ENCODE measurements at places on chromosomes 1 and 21.

DNA sequence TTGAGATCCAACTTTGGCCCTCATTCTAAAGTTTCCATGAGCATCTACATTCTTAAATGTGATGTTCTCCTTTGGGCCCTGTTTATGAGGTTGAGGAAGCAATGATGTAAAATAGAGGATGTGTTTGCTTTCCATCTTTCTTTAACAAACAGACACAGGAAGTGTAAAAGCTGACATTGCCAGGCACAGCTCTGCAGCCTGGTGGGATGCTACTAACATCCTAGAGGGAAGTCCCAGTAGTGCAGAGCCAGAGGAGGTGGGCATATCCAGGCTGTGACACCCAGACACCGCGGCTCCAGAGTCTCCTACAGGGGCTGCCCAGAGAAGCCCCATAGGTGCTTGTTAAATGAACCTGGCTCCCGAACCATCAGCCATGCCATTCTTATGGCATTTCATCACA, 16.2 kb downstream of the OLFML2B start:
- DNase-seq: no peak

DNA sequence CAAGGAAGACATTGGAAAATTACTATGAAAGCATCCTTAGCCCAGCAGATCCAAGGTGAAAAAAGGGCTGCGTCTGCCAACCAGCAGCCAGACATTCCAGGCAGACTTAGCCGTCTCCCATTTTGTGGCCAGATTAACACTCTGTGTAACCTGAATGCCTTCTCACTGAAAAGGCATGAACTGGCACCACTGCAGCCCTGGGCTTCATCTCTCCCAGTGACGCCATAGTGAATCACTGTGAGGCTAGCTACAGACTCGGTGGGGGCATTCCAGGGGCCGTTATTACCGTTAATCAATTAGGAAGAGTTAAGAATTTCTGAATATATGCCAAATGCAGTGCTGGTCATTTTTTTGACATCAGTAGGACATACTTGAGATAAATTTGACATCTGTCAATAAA, 627.4 kb downstream of the LMO4 start:
- no peak for DNase-seq

DNA sequence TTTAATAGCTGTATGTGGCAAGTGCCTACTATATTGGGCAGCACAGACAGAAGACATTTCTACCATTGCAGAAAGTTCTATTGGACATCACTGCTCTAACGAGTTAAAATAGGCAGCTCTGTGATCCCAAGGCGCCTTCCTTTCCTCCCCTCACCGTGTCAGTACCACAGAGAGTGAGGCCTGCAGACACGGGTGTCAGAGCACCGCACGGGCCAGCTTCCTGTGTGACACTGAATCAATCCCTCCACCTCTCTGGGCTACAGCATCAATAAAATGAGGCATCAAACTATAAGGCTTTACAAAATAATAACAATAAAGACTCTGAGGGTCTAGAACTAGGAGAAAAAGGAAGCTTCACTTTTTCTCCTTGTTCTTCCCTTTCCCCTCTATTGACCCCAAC, 246.7 kb downstream of the FOXD2 start:
- DNase-seq: no peak

- DNase-seq: no peak
Observed at GRCh38 chr21:25878344-25878743, 143.6 kb downstream of the GABPA start.

- DNase-seq: no peak
Observed at GRCh38 chr1:17246971-17247370, 1.9 kb upstream of the PADI3 start.

DNA sequence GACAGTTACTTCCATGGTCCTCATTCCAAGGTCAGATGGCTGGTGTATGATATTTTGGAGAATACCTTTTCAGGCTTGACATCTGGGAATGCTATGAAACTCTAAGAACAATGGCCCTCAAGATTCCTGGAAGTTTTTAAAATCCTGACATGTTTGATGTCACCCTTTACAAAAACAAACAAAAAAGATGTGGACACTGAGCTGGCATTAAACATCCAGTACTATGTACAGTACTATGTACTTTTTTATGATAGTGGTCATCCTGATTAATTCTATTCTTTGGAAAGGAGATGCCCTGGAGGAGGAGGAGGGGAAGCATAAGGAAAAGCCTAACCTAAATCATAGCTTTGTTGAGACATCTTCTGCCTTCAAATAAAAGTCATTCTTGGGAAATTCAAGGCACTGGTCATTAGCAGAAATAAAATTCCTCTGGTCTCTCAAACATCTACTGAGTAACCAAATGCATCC, 235.4 kb downstream of the HMCN1 start:
- DNase-seq: no peak

- no peak for DNase-seq
Observed at GRCh38 chr1:246281639-246282038, 225.4 kb downstream of the SMYD3 start.

- no peak for DNase-seq
Observed at GRCh38 chr21:44427241-44428120, 27.8 kb upstream of the LRRC3 start.

DNA sequence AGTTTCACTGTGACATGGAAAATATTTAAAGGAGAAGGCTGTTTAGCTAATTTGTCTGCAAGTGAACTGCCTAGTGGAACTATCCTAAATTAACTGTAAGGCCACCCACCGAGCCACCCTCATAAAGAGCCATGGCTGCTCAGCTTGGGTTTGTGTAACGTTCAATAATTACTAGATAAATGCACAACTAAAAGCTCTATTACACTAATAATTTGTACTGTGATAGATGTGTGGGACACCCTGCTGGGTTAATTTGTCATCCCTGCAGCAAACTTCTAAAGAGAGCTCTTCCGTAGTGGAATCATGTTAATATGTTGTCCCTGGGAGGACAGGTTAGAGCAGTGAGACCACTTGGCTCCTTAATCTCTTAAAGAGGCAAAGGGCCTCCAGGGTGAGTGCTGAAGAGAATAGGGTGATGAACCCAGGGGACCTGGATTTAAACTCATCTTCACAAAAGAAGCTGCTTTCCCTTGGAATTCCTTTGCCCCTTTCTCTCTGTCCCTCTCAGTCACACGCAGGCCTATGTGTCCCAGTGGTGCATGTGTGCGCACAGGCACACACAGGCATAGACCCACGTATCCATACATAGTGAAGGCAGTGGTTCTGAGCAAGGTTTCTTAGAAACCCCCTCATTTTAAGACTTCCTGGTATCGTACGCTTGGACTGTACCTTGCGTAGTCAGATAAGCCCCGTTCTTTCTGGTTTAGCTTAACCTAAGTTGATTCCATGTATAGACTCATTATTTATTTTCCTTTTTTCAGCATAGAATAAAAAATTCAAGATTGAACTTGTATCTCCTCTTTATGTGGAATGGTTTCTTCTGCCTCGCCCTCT, 310.3 kb downstream of the NFIA start:
- no peak for DNase-seq

GRCh38 chr21:21156957-21157356, 158.7 kb downstream of the NCAM2 start:
- DNase-seq: no peak

DNA sequence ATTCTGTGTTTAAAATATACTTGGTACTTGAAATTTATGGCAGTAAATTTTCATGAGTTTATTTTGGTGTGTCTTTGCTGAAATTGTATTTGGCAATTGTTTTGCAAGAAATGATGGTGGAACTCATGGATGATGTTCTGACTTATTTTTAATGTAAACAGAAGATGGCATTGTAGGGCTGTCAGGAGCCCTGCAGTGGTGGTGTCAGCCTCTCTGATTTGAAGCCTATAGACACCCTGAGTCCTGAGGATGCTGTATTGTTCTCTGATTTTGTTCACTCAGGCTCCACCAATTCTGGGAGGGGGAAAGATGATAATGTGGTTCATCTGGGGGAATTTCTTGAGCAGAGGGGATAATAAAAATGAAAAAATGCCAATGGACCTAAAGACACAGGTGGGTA, 79.8 kb downstream of the LHX8 start:
- DNase-seq: no peak

GRCh38 chr21:26555540-26556146, 17.4 kb downstream of the CYYR1 start:
- no peak for DNase-seq

GRCh38 chr1:210598135-210598652, 269.5 kb downstream of the HHAT start:
- no peak for DNase-seq

GRCh38 chr1:45815667-45816458, 12.5 kb downstream of the MAST2 start:
- no peak for DNase-seq

GRCh38 chr1:238675221-238675620, 711.1 kb upstream of the CHRM3 start:
- DNase-seq: no peak

- DNase-seq: no peak
Observed at GRCh38 chr1:180630408-180631193, 1.2 kb upstream of the XPR1 start.

GRCh38 chr1:189859385-189859977, 618.2 kb downstream of the BRINP3 start:
- no peak for DNase-seq

DNA sequence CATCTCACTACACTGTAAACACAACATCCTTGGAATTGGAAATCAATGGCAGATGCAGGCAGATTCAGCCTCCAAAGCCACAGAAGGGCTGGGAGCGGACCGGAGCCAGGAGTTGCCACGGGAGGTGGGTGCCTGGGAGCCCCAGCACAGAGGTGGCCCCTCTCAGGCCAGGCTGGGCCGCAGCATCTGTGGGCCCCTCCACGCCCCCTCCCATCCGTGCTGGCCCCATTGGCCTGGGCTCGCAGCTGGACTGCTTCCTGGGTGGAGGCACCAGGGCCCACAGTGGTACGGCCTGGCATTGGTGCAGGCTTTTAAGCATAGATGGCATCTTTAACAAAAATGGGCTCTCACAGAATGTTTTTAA, 64.2 kb downstream of the SLX9 start:
- no peak for DNase-seq

- DNase-seq: no peak
Observed at GRCh38 chr1:206555473-206555935, 48.2 kb downstream of the RASSF5 start.

- DNase-seq: no peak
Observed at GRCh38 chr1:78831731-78832360, 174.7 kb downstream of the ADGRL4 start.

DNA sequence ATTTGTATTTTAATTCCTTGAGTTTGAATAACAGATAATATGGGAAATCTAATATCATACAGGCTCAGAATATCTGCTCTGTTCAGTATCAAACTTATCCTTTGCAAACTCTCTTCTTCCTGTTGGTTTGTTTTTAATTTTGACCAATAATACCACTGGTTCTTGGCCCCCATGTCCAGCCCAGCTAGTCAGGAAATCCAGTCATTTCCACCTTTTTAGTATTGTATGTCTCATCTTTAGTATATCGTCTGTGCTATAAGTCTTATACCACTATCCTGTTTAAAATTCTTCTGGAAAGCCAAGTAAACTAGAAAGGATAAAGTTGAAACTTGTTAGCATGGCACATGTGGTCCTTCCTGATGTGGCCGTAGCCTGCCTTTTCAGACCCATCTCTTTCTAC, 10.7 kb downstream of the SCCPDH start:
- DNase-seq: no peak

DNA sequence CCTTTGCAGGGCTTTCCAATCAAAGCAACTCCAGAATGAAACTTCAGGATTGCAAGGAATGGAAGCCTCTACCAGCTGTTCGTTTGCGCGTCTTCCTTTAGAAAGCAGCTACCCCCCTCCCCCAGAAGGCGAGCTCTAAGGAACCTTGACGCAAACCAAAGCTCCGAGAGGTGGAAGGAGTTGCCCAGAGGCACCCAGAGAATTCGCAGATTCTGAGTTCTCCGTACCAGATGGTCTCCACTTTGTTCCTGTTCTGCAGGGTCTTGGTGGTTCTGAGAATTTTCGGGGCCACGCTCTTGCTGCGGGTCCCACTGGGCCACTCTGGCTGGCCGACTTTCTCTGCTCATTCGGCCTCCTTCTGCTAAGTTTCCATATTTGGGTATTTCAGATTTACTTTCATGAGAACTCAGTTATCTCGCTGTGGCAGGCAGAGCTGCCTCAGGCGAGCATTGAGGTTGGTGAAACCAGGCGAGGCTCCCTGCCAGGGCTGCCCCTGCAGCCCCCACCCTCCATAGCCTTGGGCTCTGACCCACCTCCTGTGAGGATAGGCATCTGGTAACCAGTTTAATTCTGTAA, 801 bp downstream of the TRAF5 start:
- DNase-seq: no peak

GRCh38 chr1:160608057-160608456, 28.8 kb upstream of the CD84 start:
- DNase-seq: no peak

DNA sequence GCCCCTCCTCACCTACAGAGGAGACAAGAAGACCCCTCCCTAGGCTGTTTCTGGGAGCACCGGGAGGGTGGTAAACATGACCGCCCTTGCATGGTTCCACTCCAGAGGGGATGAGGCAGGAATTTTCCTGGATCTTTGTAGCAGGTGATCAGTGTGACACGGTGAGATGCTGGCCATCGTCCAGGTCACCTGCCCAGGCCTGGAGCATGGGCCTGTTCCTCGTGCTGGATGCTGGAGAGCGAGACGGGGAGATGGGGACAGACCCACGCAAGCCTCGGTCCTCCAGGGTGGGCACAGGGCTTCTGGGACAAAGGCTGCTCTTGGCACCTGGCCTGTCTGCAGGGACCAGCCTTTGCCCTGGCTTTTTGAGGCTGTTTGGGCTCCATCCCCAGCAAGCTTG, 46.2 kb downstream of the DMRTB1 start:
- no peak for DNase-seq

DNA sequence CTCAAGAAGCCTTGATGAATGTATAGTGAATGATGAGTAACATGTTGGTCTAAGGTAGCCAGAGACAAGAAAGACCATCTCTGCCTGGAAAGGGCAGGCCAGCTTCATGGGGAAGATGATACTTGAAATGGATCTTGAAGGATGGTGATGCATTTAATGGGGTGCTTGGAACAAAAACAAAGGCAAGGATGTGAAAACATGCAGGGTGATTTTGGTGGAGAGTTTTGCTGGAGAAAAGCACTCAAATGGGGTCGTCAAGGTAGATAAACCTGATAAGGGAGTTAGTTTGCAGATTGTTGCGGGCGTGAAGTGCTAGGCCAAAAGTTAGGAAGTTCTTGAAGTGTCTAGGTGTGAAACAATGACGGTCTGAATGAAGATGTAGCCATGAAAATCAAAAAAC, 205.4 kb downstream of the HLX start:
- no peak for DNase-seq

GRCh38 chr1:223747838-223748335, 35.5 kb downstream of the CAPN2 start:
- no peak for DNase-seq

GRCh38 chr1:234907208-234907939, 221.3 kb downstream of the TOMM20 start:
- no peak for DNase-seq
